H4 (cell line): ENCODE measurements at places on chromosomes 5 and 9. TPM values are rescaled to one million over a fixed set of nuclear protein-coding genes. Genes with fewer than 3 reads are reported as not detected.

- no peak for DNase-seq
Measured at GRCh38 chr9:100555471-100555870, 22.4 kb upstream of the CAVIN4 start.

DNA sequence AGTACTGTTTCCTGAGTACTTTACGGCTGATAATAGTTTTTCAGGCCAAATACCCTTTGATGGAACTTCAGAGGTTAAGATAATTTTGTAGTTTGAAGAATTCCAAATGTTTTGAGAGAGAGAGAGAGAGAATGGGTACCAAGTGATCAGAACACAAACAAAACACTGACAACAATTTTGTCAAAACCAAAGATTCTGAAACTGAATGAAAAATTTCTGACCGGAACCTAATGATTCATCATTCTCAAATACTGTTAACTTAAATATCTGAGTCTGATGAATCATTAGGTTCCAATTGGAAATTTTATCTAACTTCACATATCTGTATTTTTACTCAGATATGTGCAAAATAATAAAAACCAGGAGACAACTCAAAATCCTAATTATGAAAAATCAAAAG lies 4.0 kb downstream of the LMBRD2 start:
- DNase-seq: no peak

GRCh38 chr5:90803876-90804275 lies 245.3 kb downstream of the ADGRV1 start:
- DNase-seq: no peak

DNA sequence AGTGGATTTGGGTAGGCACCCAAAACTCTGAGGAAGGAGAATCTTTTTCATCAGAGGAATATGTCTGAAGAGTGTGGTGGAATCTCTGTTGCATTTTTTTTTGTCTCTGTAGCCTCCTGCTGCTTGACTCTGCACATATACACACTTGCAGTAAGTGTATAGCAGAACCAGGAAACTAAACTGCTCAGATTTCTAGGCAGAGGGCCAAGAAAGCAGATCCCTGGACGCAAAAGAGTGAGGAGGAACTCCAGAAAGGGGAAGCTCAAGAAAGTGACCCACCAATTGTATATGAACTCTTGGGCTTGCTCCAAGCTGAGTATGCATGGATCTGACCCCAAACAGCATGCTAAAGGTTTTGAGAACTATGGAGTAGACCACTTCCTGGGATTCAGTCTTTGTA lies 181.8 kb downstream of the GADD45G start:
- DNase-seq: no peak

- no peak for DNase-seq
Measured at GRCh38 chr9:98880311-98881015, 63.2 kb upstream of the COL15A1 start.

GRCh38 chr5:124630767-124631704 lies 115.4 kb downstream of the ZNF608 start:
- no peak for DNase-seq

TAL2 gene
- 0.15 TPM in 1 of 2 replicates, not detected in the other for total RNA-seq

- DNase-seq: no peak
Measured at GRCh38 chr5:83299353-83299752, 172.2 kb upstream of the VCAN start.

DNA sequence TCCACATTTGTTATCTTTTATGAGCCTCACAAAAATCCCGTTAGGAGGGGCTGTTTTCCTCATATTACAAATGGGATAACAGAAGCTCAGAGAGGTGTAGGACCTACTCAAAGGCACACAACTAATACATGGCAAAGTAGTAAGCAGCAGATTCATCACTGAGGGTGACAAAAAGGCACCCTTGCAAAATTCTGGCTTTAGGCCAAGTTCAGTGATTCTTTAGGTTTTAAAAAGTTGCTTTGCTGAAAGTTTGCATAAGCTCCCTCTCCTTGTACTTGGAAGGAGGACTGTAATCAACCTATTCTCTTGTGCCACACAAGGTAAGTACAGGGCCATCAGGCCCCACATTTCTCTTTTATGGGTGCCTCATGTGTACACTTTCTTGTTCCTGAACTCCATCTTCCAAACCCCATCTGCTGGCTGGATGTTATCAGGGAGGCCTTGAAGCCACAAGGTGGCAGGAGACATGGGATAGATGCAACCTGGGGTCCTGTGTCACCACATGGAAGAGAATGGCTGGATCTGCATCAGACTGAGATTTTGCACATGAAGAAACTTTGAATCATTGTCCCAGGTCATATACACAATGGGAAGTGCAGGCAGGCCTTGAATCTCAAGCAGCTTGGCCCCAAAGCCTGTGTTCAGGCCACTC lies 311.6 kb downstream of the MSX2 start:
- DNase-seq: no peak

ACSL6 gene
- 0.43 and 0.46 TPM in 2 replicates for total RNA-seq

DNA sequence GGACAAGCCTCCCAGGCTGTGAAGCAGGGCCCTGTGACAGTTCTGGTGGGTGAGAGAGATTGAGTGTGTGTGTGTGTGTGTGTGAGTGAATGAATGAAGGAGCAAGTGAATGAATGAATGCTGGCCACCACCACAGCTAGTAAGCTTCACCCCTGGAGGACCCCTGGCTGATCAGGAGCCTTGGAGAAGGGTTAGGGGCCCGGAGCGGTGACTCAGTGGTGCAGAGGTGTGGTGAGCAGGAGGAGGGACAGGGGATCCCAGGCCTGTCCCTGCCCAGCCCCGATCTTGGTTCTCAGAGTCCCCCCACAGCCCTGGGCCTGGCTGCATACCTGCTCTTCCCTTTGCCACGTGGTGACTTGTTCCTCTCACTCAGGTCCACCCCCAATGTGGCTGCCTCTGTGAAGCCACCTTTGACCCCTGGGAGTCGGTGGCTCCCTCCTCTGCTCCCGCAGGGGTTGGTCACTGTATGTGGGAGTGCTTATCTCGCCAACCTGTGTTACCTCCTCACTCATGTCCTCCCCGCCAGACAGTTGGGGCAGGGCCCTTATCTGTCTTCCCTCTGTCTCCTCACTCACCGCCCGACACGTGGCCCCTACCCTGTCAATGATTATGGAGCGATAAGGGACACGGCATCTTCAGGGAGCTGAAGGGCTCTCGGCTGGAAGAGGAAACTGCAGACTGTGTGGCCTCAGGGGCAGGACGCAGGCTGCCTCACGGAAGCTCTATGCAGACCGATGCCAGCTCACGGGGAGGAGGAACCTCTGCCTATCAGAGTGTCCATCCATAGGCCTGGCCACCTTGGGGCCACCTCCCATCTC lies 99.9 kb upstream of the PITX1 start:
- DNase-seq: no peak

GRCh38 chr9:132694144-132694543 lies 23.9 kb downstream of the GTF3C4 start:
- DNase-seq: no peak

- no peak for DNase-seq
Measured at GRCh38 chr5:174760721-174761120, 36.3 kb downstream of the MSX2 start.

DNA sequence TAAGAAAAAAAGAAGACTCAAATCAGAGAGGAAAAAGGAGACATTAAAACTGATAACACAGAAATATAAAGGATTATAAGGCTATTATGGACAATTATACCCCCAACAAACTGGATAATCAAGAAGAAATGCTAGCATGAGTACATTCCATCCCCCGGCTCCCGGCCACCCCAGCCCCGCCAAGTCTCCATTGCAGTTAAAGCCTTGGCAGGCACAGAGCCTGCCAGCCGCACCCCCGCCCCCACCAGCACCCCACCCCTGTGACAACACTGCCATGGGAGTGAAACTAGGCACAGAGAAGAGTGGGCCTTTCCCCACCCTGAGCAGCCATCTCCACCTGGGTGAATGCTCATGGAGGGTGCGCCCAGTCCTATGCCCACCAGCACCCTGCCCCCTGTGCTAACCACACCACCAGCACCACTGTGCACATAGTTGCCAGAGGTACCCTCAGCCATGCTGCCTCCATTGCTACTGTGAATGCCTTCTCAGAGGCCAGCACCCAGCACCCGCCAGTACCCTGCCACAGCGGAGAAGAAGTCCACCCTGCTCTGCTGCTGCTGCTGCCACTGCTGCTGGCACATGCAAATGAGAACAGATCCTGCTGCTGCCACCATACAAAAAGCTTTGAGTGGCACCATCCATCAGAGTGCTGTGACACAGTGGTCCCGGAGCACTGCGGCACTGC lies 117.0 kb downstream of the CSNK1G3 start:
- no peak for DNase-seq

DNA sequence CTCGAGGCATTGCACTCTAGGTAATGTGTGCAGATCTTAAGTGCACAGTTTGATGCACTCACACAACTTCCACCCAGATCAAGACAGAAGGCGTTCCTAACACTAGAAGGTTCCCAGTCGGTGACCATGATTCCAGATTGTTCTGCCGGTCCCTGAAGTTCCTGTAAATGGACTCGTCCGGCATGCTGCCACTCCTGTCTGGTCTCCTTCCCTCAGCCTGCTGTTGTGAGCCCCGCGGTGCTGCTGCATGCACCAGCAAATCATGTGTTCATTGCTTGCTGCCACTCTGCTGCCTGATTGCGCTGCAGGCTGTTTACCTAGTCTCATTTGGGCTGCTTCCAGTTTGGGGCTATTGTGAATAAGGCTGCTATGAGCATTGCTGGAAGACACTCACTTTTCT lies 11.5 kb downstream of the STKLD1 start:
- no peak for DNase-seq
